ENCODE measurements at places on chromosomes 2 and 18. TPM values are rescaled to one million over a fixed set of nuclear protein-coding genes. Genes with fewer than 3 reads are reported as not detected.

GALR1 gene
- not detected for polyA plus RNA-seq

SLC4A3 gene
- not detected for polyA plus RNA-seq

DES gene
- not detected for polyA plus RNA-seq

C2orf72 gene
- polyA plus RNA-seq = not detected

EFR3B gene
- not detected for polyA plus RNA-seq

SPHKAP gene
- polyA plus RNA-seq = not detected

CPO gene
- not detected for polyA plus RNA-seq

Measured in naive thymus-derived CD4-positive, alpha-beta T cell (primary cell).